Epithelial cell of alveolus of lung (primary cell): ENCODE measurements at places on chromosomes 1 and 21. TPM values are rescaled to one million over a fixed set of nuclear protein-coding genes. Genes with fewer than 3 reads are reported as not detected.

The RNU1-1 gene
- under 0.01 TPM in 2 replicates for total RNA-seq

The C1orf116 gene
- total RNA-seq = 0.40 and 2.3 TPM in 2 replicates

The NLRP3 gene
- 0.13 and 0.32 TPM in 2 replicates for total RNA-seq

The DDR2 gene
- total RNA-seq = 76.5 and 94.2 TPM in 2 replicates

The SLAMF6 gene
- not detected in 2 replicates for total RNA-seq

The RGS2 gene
- 12.8 and 123 TPM in 2 replicates for total RNA-seq

The CDA gene
- total RNA-seq = 1.9 and 7.1 TPM in 2 replicates

The MYCBP gene
- 12.5 and 33.7 TPM in 2 replicates for total RNA-seq

The FCGR3B gene
- total RNA-seq = not detected in 2 replicates

The MAP3K21 gene
- 0.24 and 0.78 TPM in 2 replicates for total RNA-seq

The C1orf94 gene
- total RNA-seq = not detected in 2 replicates

The CFHR1 gene
- total RNA-seq = not detected in 2 replicates

The MINDY1 gene
- total RNA-seq = 7.8 and 18.1 TPM in 2 replicates

The LCE1C gene
- total RNA-seq = not detected in 2 replicates

The MROH9 gene
- not detected in 2 replicates for total RNA-seq

The TSPAN2 gene
- 2.3 and 2.9 TPM in 2 replicates for total RNA-seq

The ADGRL4 gene
- 3.8 and 22.1 TPM in 2 replicates for total RNA-seq

The PLA2G2F gene
- total RNA-seq = not detected in 2 replicates

The INAVA gene
- 3.0 and 5.7 TPM in 2 replicates for total RNA-seq

The KIF14 gene
- total RNA-seq = 3.6 and 6.7 TPM in 2 replicates

The NHLH2 gene
- total RNA-seq = under 0.01 TPM in 1 of 2 replicates, not detected in the other

The CFAP107 gene
- not detected in 2 replicates for total RNA-seq

The SLC19A2 gene
- 9.3 and 18.7 TPM in 2 replicates for total RNA-seq

The THEM5 gene
- not detected in 2 replicates for total RNA-seq

The PLPP3 gene
- total RNA-seq = 10.6 and 283 TPM in 2 replicates

The ZBTB8A gene
- total RNA-seq = 4.4 and 7.3 TPM in 2 replicates

The GJA9 gene
- total RNA-seq = not detected in 2 replicates

The GJB5 gene
- not detected in 2 replicates for total RNA-seq

The PTPN7 gene
- total RNA-seq = not detected in 2 replicates

The FLG2 gene
- total RNA-seq = not detected in 2 replicates

The OR2T12 gene
- not detected in 2 replicates for total RNA-seq

The EPB41 gene
- 3.4 and 3.5 TPM in 2 replicates for total RNA-seq

The RGS5 gene
- 5.2 and 10.5 TPM in 2 replicates for total RNA-seq

The TMPRSS15 gene
- not detected in 2 replicates for total RNA-seq

The ANKRD13C gene
- 12.3 and 19.0 TPM in 2 replicates for total RNA-seq

The CNN3 gene
- total RNA-seq = 177 and 258 TPM in 2 replicates

The UBE2G2 gene
- total RNA-seq = 26.0 and 36.0 TPM in 2 replicates

The MROH7 gene
- 0.16 TPM in 1 of 2 replicates, not detected in the other for total RNA-seq

The FCRL5 gene
- total RNA-seq = not detected in 2 replicates

The PADI2 gene
- total RNA-seq = 1.6 and 2.3 TPM in 2 replicates

The C1orf53 gene
- total RNA-seq = 1.1 and 1.8 TPM in 2 replicates

The RGS8 gene
- not detected in 2 replicates for total RNA-seq
